ENCODE measurements at places on chromosomes 5 and 9.

- DNase-seq, result no peak
Measured at GRCh38 chr9:103037508-103038477, 42.7 kb downstream of the CYLC2 start.

DNA sequence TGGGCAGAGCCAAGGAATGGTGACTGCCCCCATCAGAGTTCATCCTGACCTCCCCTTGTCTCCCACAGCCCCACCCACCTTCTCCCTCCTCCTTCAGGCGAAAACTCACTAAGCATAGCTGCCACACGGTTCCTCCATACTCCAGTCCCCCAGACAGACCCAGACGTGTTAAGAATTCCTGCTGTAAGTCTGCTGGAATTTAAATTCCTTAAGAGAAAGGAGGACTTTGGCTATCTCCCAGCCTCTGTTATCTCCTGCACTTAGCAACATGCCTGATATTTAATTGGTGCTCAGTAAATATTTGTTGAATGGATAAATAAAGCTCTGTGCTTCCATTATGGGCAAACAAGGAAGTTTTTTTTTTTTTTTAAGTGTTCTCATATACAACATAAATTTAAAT is 213.7 kb downstream of the RFK start:
- DNase-seq, result no peak

- no peak for DNase-seq
Measured at GRCh38 chr9:92245005-92245797, 48.3 kb downstream of the IARS1 start.

- no peak for DNase-seq
Measured at GRCh38 chr5:159864885-159865691, 51.2 kb upstream of the ADRA1B start.

DNA sequence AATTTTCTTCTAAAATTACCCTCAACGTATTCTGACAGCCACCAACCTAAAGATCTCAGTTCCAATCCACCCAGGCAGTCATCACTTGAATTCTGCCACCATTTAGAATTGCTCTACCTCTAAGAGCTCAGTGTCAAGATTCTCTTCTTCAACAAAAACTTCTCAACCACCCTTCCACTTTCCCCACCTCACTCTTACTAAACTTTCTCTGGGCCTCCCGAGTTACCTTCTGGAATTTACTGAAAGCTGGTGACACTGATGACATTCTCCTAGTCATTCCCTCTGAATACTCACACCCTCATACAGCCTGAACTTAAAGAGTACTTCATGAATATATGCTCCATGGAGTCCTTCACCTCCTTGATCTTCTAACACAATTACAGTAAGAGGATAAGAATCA is 209.5 kb downstream of the TSSK1B start:
- no peak for DNase-seq

GRCh38 chr5:134127376-134127861 is 12.9 kb downstream of the TCF7 start:
- peak; percentile 66 for DNase-seq

- DNase-seq, result no peak
Measured at GRCh38 chr5:1099926-1100663, 11.8 kb downstream of the SLC12A7 start.
